ENCODE measurements at places on chromosomes 4 and X.

- DNase-seq, result no peak
Measured at GRCh38 chrX:21632027-21632426, 26.1 kb downstream of the KLHL34 start.

GRCh38 chr4:125111323-125111722 is 203.4 kb upstream of the FAT4 start:
- DNase-seq, result no peak

GRCh38 chr4:189069772-189070171 is 870.9 kb upstream of the FRG1 start:
- no peak for DNase-seq

DNA sequence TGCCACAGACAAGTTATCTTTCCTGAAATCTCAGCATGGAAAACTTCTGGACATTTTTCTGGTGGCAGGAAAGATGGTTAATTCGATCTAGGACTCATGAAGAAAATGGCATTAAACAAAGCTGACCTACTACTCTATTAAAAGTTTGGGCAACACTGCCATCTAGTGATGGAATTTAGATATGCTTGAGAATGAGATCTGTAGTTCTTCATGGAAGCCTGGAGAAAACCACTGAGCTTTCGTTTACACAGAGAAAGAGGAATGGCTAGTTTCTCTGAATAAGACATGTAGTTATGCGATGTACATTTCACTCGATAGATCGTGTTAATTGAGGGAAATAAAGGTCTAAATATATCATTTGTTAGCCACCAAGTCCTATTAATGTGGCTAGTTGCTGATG is 51.7 kb upstream of the CHRDL1 start:
- DNase-seq, result peak; percentile 33

- DNase-seq, result no peak
Measured at GRCh38 chr4:32700838-32701237, 1980.7 kb downstream of the PCDH7 start.

GRCh38 chr4:95887551-95887950 is 47.7 kb downstream of the PDHA2 start:
- no peak for DNase-seq

GRCh38 chrX:120205816-120206753 is 44.5 kb upstream of the ZBTB33 start:
- DNase-seq, result no peak

GRCh38 chr4:159201168-159201567 is 98.3 kb downstream of the RAPGEF2 start:
- DNase-seq, result no peak

DNA sequence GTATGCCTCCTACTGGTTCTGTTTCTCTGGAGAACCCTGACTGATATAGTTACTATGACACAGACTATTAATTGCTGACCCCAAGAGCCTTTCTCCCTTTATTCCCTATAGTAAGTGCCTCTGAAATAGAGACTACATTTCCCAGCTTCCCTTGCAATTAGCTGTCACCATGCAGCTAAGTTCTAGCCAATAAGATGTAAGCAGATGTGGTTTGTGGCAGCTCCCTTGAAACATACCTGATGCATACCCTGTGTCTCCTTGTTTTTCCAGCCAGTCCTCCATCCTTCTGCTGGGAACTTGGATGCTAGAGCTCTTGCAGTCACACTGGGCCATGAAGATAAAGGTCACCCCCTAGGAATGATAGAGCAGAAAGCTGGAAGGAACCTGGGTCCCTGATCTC is 9.7 kb upstream of the TMEM165 start:
- no peak for DNase-seq

Data from AG09309 (cell line).